ENCODE measurements at places on chromosomes 7 and 10.

- H3K27ac ChIP-seq = no peak overlapping the region
- no peak overlapping the region for H3K4me3 ChIP-seq
- no peaks in the 10 kb centered on the region for H3K36me3 ChIP-seq
- no peaks in the 10 kb centered on the region for H3K4me1 ChIP-seq
Measured at GRCh38 chr10:119535305-119535704, 7.2 kb downstream of the RGS10 start.

GRCh38 chr10:10056961-10057360 is 960.7 kb upstream of the CELF2 start:
- H3K27ac ChIP-seq = no peak overlapping the region
- no peak for DNase-seq
- no peak overlapping the region for H3K4me3 ChIP-seq
- no peaks in the 10 kb centered on the region for H3K4me1 ChIP-seq

DNA sequence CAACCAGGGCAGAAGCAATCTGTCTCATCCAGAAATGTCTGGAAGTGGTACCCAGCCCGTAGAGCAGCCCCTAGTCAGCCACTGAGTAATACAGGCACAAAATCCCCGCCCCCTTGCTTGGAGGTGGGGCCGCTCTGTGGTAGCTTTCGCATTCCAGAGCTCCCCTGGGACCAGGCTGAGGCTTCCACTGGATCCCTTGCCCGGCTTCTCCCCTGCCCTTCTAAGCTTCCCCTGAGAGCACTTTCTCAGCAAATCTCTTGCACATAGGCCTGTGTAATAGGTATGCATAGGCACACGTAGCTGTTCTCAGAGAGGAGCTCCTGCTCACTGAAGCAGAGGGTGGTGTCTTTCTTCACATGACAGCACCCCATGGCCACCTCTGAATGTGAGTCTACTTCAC is 144.2 kb downstream of the BMS1 start:
- no peak overlapping the region for H3K4me3 ChIP-seq
- DNase-seq = no peak
- no peak overlapping the region for H3K27ac ChIP-seq
- H3K27me3 ChIP-seq = no peaks in the 10 kb centered on the region
- no peaks in the 10 kb centered on the region for H3K36me3 ChIP-seq
- H3K4me1 ChIP-seq = no peaks in the 10 kb centered on the region

- no peak for DNase-seq
- no peak overlapping the region for H3K27ac ChIP-seq
- H3K4me1 ChIP-seq = no peaks in the 10 kb centered on the region
- H3K4me3 ChIP-seq = no peak overlapping the region
- H3K36me3 ChIP-seq = no peaks in the 10 kb centered on the region
- no peaks in the 10 kb centered on the region for H3K27me3 ChIP-seq
Measured at GRCh38 chr7:100489824-100490223, 6.1 kb downstream of the NYAP1 start.

- H3K4me3 ChIP-seq = no peak overlapping the region
- H3K36me3 ChIP-seq = no peaks in the 10 kb centered on the region
Measured at GRCh38 chr7:44460325-44460724, 30.1 kb downstream of the NUDCD3 start.

- H3K27ac ChIP-seq = no peak overlapping the region
- DNase-seq = no peak
- peaks cover 5% of the 10 kb centered on the region for H3K4me1 ChIP-seq
- no peaks in the 10 kb centered on the region for H3K36me3 ChIP-seq
- no peak overlapping the region for H3K4me3 ChIP-seq
Measured at GRCh38 chr7:123860848-123861247, 15.9 kb downstream of the HYAL4 start.

GRCh38 chr10:79487296-79488194 is 24.8 kb upstream of the EIF5AL1 start:
- no peaks in the 10 kb centered on the region for H3K27me3 ChIP-seq
- H3K4me1 ChIP-seq = no peaks in the 10 kb centered on the region
- no peaks in the 10 kb centered on the region for H3K36me3 ChIP-seq
- H3K27ac ChIP-seq = peak overlapping the region; percentile 31
- H3K4me3 ChIP-seq = no peak overlapping the region
- peak; percentile 68 for DNase-seq

- H3K4me3 ChIP-seq = no peak overlapping the region
- no peak overlapping the region for H3K27ac ChIP-seq
- DNase-seq = no peak
- H3K27me3 ChIP-seq = no peaks in the 10 kb centered on the region
- H3K36me3 ChIP-seq = no peaks in the 10 kb centered on the region
Measured at GRCh38 chr7:27201580-27202017, 1.7 kb upstream of the HOXA13 start.

GRCh38 chr10:42795701-42796100 is 13.1 kb downstream of the BMS1 start:
- DNase-seq = no peak
- no peak overlapping the region for H3K27ac ChIP-seq
- peaks cover 28% of the 10 kb centered on the region for H3K36me3 ChIP-seq
- H3K4me1 ChIP-seq = no peaks in the 10 kb centered on the region
- no peaks in the 10 kb centered on the region for H3K27me3 ChIP-seq
- H3K4me3 ChIP-seq = no peak overlapping the region

Measured in aorta (tissue), 5 donors.